ENCODE measurements at places on chromosomes 1 and 21.
A peak's percentile ranks its signal among the peaks of the same experiment; 100 is the strongest.

- peaks cover 3% of the 10 kb centered on the region for H3K4me1 ChIP-seq
- H3K36me3 ChIP-seq, result no peaks in the 10 kb centered on the region
- no peak overlapping the region for H3K4me3 ChIP-seq
- DNase-seq, result no peak
- H3K27me3 ChIP-seq, result no peaks in the 10 kb centered on the region
These were observed 111.1 kb downstream of the BRINP2 start for GRCh38 chr1:177281901-177282300.

DNA sequence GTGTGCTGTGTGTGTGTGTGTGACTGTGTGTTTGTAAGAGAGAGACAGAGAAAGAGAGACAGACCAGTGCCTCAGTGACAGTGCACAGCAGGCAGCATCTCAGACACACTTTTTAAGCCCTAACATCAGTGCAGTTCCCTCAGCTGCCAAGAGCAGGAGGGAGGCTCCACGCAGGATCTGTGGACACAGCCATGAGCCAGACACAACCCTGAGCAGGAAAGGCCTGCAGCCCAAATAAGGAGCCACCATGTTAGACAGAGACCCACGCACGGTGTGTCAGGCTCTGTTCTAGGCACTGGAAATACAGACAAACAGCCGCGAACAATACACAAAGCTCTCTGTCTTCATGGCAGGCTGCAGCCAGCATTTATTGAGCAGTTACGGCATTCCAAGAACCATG lies 445.5 kb downstream of the MATN1 start:
- no peak for DNase-seq
- no peaks in the 10 kb centered on the region for H3K4me1 ChIP-seq
- no peaks in the 10 kb centered on the region for H3K27me3 ChIP-seq
- H3K27ac ChIP-seq, result no peak overlapping the region
- H3K4me3 ChIP-seq, result no peak overlapping the region

GRCh38 chr1:116179419-116179818 lies 68.2 kb downstream of the MAB21L3 start:
- H3K4me1 ChIP-seq, result no peaks in the 10 kb centered on the region
- no peak for DNase-seq
- H3K36me3 ChIP-seq, result no peaks in the 10 kb centered on the region

DNA sequence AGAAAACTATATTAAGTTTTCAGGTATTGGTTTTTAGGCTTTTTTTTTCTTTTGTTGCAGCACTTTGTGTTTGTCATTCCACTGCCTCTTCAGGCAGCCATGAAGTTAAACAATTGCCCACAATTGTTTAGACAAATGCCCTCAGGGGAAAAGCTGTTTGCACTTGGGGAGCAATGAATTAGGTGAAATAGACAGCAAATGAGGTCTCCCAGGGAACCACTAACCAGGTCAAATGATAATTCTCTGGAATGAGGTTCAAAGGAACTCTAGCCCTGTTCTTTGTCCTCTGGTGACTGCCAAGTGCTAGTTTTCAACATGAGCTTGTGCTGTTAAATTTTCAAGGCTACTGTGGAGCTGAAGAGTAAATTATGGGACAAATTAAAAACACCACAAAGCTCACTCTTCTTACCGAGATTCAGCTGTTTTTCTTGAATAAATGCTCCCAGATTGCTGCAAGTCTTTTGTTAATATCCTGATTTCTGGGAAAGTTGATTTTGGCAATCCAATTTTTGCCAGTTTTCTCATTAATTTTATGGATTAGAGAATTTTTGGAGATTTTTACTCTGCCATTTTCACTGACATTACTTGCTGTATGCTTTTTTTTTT lies 15.1 kb upstream of the MAB21L3 start:
- H3K27ac ChIP-seq, result no peak overlapping the region
- H3K4me1 ChIP-seq, result no peaks in the 10 kb centered on the region
- peaks cover 9% of the 10 kb centered on the region for H3K36me3 ChIP-seq
- no peaks in the 10 kb centered on the region for H3K27me3 ChIP-seq

DNA sequence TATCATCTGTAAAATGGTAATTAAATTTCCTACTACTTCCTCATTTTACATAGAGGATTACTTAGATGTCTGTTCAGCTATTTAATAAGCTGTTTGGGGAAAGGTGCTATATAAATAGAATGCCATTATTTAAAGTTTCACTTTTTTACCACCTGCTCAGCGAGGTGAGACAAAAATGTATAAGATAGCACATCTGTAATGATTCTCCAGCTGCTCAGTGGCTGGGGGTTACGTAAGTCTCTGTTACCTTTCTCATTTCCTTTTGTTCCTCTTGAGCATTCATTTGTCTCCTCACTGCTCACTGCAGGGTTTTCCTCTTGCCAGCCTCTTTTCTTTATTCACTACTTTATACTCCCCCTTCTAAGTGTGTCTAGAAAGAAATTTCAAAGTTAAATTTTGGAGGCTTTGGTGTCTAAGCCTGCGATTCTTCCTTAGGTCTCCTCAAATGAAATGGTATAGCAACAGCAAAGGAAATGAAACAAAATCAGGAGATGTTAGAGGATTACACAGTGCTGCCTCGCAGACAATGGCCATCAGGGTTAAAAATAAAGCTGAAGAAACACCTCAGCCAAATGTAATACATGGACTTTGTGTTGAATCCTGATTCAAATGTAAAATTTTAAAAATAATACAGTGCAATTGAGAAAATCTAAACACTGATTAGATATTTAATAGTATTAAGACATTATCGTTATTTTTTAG lies 6.8 kb downstream of the RGS8 start:
- no peak overlapping the region for H3K27ac ChIP-seq
- no peak overlapping the region for H3K4me3 ChIP-seq
- H3K36me3 ChIP-seq, result no peaks in the 10 kb centered on the region
- peaks cover 29% of the 10 kb centered on the region for H3K4me1 ChIP-seq
- no peak for DNase-seq
- H3K27me3 ChIP-seq, result 0 out of 2 replicates have a peak, but pooled peaks cover 3% of the 10 kb centered on the region

- DNase-seq, result no peak
- peaks cover 41% of the 10 kb centered on the region for H3K4me1 ChIP-seq
- H3K27me3 ChIP-seq, result peaks cover 10% of the 10 kb centered on the region
- peak overlapping the region; percentile 46 for H3K27ac ChIP-seq
- peaks cover 7% of the 10 kb centered on the region for H3K36me3 ChIP-seq
These were observed 107.4 kb downstream of the TBX19 start for GRCh38 chr1:168387781-168388760.

DNA sequence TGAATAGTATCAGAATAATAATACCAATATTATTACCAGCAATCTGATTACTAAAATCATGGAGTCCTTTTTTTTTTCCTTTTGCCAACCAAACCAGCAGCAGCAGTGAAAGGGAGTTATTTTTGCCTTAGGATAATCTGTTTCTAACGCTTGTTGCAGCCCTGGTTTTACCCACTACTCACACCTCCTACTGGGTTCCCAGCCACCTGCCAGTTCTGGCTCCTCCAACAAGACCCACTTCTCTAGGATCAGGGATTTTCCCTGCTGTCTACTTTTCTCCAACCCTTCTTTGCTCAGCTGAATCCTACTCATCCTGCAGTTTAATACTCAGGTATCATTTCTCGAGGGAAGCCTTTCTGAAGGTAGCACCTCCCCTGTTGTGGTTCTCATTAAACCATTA lies 96.8 kb upstream of the BCAR3 start:
- no peaks in the 10 kb centered on the region for H3K36me3 ChIP-seq
- DNase-seq, result no peak
- no peak overlapping the region for H3K27ac ChIP-seq
- H3K4me3 ChIP-seq, result no peak overlapping the region
- peaks cover 18% of the 10 kb centered on the region for H3K4me1 ChIP-seq

DNA sequence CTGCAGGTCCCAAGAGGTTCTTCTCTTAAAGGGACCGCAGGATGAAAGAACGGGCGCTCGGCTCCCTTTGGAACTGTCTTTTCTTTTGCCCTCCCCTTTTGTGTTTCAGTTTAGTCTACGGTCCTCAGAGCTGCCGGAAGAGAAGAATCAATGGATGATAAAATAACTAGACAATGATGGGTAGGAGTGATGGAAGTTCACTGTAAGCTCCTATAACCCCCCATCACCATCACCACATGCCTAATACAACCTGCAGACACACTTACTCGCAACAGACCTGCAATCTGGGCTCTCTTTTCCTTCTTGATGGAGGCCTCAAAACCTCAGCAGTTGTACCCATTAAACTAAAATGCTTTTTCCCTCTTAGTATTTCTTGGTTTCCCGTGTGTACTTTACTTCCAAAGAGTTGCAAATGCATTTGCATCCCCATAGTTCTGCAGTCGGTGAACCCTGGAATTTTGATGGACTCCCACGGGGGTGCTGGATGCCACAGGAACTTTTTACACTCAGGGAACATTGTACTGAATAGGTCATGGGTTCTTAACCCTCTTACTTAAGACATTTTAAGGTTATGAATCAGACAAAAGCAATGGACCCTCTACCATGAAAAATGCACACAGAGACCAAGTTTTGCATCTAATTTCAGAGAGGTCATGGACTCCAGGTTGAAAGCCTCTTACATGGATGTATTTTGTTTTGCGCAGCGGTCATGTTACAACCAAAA lies 633 bp upstream of the RFX5 start:
- DNase-seq, result no peak
- H3K27me3 ChIP-seq, result no peaks in the 10 kb centered on the region
- H3K27ac ChIP-seq, result peak overlapping the region; percentile 100
- peaks cover 42% of the 10 kb centered on the region for H3K36me3 ChIP-seq
- peak overlapping the region; percentile 83 for H3K4me3 ChIP-seq

DNA sequence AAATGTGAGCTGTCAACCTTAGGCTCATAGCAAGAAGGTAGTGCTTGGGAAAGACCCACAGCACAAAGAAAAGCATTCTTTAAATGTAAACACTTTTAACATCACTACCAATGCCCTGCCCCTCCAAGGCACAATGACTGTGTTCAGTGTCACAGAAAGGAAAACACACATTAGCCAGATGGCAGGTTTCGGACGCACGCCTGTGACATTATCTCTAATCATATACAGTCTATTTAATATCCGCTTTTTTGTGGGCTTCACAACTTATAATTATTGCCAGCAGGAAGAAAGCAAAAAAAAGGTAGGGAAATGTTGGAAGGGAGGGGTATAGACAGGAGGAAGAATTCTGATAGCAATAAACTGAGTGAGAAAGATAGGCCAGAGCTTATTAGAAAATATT lies 112.4 kb upstream of the BEND5 start:
- no peak for DNase-seq
- no peak overlapping the region for H3K4me3 ChIP-seq
- no peaks in the 10 kb centered on the region for H3K27me3 ChIP-seq
- H3K27ac ChIP-seq, result no peak overlapping the region
- H3K36me3 ChIP-seq, result no peaks in the 10 kb centered on the region
- peaks cover 46% of the 10 kb centered on the region for H3K4me1 ChIP-seq

DNA sequence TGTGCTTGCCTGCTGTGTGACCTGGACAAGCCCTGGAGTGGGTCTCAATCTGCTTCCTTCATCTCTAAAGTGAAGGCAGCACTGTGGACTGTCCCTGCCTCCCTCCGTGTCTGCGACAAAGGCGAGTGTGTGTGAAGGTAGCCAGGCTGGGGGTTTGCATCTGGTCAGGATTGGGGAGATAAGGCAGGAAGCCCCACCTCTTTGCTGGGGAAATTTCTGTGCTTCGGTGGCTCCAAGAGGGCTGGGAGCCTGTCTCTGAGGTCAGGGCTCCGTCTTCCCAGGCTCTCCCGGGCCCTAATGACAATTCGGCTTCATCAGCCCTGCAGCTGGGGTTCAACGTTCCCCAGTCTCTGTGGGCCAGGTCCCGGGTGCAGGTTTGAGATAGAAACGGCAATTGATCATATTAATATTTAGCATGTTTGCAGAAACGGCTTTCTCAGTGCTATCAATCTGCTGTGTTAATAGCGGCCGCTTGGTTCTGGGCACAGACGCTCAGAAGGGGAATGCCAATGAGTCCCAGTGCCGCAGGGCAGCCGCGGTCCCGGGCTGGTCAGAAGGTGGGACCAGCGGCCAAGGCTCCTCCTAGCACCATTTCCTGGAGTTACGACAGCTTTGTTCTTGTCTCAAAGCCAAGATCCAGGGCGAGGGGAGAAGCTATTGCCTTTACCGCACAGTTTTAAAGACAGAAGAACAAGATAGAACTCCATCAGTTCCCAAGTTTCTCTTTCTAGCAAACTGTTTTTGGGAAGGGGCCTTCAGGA lies 105.7 kb downstream of the PRDM16 start:
- H3K27ac ChIP-seq, result no peak overlapping the region
- no peaks in the 10 kb centered on the region for H3K36me3 ChIP-seq
- no peak overlapping the region for H3K4me3 ChIP-seq
- DNase-seq, result no peak
- no peaks in the 10 kb centered on the region for H3K4me1 ChIP-seq

- no peaks in the 10 kb centered on the region for H3K4me1 ChIP-seq
- no peak overlapping the region for H3K4me3 ChIP-seq
- H3K27me3 ChIP-seq, result no peaks in the 10 kb centered on the region
- no peak for DNase-seq
These were observed 73.1 kb downstream of the GATAD2B start for GRCh38 chr1:153849487-153850185.

DNA sequence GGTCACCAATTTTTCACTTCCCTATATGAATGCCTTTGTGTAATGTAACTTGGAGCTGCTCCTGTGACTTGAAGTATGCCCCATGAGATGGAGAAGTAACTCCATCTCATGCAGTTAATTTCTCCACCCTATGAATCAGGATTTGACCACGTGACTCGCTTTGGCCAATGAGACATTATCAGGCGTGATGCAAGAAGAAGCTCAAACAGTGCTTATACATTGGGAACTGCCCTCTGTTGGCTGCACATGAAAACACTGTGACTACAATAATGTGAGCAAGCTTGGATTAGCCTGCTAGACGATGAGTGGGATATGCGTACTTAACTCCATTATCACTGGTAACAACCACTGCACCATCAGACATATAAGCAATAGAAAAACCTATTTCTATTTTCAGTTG lies 684.4 kb downstream of the PLA2G4A start:
- no peak overlapping the region for H3K27ac ChIP-seq
- H3K27me3 ChIP-seq, result no peaks in the 10 kb centered on the region
- H3K4me3 ChIP-seq, result no peak overlapping the region
- H3K36me3 ChIP-seq, result no peaks in the 10 kb centered on the region
- no peak for DNase-seq
